ENCODE measurements at places on chromosomes 12 and 14.

GRCh38 chr14:43356979-43357545 is 1150.0 kb downstream of the FSCB start:
- DNase-seq: no peak

GRCh38 chr12:126093908-126094307 is 1028.7 kb downstream of the AACS start:
- DNase-seq: no peak

DNA sequence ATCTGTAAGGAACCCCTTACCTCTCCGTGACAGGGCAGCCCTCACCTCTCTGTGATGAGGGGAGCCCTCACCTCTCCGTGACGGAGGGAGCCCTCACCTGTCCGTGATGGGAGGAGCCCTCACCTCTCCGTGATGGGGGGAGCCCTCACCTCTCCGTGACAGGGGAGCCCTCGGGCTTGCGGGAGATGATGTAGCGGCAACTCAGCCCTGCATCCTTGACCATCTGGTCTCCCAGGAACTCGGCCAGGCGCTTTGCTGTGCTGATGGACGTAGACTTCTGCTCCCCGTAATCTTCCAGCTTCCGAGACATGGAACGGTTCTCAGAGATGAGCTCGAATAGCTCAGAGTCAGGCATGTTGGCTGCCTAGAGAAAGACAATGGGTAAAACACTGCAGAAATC is 28.0 kb downstream of the POLE start:
- DNase-seq: no peak

GRCh38 chr12:64532734-64533351 is 77.5 kb upstream of the RASSF3 start:
- no peak for DNase-seq

DNA sequence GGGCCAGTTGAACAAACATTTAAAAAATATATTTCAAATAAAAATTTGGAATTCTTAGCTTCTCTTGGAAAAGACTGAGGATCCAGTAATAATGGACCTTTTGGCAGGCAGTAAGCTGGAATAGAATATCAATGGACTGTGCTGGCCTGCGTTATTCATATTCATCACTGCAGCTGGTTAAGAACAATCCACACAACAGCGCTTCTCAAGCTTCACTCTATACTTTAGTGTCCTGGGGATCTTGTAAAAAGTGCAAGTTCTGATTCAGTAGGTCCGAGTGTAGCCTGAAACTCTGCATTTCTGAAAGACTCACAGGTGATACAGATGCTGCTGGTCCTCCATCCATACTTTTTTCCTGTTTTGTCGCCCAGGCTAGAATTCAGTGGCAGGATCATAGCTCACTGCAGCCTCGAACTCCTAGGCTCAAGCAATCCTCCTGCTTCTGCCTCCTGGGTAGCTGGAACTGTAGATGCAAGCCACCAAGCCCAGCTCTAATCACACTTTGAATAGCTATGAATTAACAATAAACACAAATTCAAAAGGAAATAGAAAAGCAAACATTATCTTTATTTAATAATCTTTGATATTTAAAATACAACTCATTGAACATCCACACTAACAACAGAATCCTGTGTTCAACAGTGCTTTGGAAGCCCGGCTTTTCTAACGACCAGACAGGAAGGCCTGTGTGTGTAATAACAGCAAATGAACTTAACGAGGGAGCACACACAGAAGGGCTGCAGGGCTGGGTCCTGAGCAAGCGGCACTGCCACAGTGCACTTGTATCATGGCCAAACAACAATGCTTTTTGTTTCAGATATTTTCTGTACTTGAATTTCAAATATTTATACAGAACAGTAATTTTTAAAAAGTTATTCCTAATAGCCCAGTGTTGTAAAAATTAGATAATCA is 18.4 kb upstream of the TRIP11 start:
- no peak for DNase-seq

DNA sequence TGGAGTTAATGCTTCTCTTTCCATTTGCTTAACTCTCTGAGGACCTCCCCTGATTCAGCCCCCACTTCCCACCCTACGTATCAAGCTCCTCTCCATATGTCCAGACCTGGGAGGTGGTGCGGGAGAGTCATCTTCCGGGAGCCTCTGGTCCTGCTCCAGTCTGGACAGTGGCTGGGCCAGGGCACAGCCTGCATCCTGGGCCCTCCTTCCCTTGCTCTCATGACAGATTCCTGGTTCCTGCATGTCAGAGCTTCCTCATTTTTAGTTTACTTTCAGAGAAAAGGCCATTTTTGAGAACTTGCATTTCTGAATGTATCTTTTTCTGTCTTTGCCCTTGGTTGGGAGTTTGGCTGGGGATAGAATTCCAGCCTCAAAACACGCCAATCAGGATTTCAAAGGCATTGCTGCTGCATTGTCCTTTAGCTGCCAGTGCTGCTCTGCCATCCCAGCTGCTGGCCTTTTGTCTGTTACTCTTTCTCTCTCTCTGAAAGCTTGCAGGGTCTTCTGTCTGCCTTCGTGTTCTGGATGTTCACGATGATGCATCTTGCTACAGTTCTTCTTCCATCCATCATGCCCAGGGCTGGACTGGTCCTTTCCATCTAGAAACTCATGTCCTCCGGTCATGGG is 54.7 kb downstream of the SLC6A12 start:
- no peak for DNase-seq

DNA sequence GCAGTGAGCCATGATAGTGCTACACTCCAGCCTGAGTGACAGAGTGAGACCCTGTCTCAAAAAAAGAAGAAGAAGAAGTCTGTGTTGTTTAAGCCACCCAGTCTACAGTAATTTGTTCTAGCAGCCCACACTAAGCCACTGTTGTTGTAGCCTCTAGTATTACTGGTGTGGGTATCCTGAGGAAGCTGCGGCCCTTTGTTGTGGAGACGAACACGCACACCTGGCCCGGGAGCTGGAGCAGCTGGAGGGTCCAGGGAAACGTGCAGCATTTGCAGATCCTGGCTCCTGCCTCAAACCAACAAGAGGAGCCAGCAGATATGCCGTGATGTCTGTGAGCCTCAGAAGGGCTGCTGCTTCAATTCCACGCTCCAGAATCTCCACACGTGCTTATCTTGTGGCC is 65.3 kb downstream of the MAP1LC3B2 start:
- DNase-seq: no peak

- no peak for DNase-seq
Measured at GRCh38 chr14:91321131-91321530, 76.6 kb upstream of the GPR68 start.

- no peak for DNase-seq
Measured at GRCh38 chr14:100557658-100558057, 29.6 kb downstream of the BEGAIN start.

GRCh38 chr14:103074729-103075367 is 9.2 kb upstream of the LBHD2 start:
- no peak for DNase-seq

GRCh38 chr12:21656905-21657325 is 727 bp downstream of the LDHB start:
- DNase-seq: no peak

- DNase-seq: no peak
Measured at GRCh38 chr14:95339301-95339865, 19.7 kb upstream of the CLMN start.

DNA sequence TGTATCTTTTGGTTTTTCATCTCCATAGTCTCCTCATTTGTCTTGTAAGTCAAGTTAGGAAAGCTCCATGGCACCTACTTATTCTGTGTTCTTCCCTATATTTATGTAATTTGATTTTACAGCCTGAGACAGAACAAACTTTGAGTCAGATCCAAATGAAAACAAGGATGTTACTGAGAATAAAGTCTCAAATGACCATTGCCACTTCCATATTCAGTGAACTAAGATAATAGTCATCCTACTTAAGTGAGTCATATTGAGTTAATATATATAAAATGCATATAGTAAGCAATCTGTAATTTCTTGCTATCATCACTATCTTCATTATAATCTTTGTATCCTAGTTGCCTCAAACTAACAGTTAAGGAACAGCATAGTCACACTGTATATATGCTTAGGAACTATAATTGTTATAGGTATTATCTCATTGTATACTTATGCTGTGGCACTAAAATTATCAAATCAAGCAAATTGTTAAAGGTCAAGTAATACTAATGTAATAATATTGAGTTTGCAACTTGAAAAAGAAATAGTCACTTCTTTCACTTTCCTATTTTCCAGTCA is 30.8 kb downstream of the TMTC3 start:
- DNase-seq: no peak

DNA sequence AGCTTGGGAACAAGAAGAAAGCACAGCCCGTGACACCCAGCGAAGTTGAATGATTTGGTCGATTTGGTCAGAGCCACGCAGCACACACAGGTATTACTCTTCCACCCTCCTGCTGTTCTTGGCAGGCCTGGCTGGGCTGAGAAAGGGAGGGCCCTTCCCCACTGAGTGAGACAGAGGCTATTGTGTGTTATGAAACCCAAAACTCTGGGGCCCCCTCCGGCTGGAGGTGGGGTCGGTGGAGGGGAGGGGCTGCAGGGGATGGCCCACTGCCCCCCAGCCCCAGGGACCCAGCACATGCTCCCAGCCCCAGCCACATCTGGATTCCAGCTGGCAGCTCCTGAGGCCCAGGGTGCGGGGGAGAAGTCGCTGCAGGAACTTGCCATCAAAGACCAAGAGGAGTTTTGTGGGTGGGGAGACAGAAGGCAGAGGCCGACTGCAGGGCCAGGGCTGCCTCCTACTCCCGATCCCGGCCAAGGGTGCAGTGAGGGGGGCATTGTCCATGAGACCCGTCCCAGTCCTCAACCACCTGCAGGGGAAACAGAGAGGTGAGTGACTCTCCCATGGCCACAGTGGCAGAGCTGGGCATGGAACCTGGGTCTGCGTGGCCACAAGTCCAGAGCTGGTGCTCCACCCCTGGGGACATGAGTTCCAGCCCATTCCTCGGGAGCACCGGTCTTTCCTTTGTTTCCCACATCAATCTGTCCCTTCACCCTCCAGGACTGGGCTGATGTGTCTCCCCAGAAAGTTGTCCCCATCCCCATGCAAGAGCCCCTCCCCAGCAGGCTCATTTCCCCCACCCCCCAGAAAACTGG is 8.7 kb downstream of the TMEM119 start:
- DNase-seq: no peak

DNA sequence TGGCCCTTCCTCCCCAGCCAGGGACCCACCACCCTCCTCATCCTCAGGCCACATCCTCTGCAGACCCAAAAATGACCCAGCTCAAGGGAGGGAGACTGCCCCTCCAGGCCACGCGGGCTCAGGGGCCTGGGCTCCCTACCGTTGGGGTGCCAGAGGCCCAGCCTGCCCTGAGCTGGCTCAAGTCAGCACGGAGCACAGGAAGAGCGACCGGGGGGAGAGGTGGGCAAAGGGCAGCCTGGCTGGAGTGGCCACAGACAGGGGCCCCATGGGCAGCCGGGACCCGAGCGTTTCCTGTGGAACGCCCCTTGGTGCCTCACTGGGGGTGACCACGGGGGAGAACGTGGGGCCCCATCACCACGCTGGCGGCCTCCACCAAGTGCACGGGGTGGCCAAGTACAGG is 10.7 kb downstream of the JAG2 start:
- DNase-seq: no peak

GRCh38 chr12:84995641-84996040 is 40.4 kb downstream of the TSPAN19 start:
- no peak for DNase-seq

- DNase-seq: no peak
Measured at GRCh38 chr12:25734529-25735180, 181.6 kb upstream of the LMNTD1 start.
